ENCODE measurements at places on chromosomes 11 and 22. TPM values are rescaled to one million over a fixed set of nuclear protein-coding genes. Genes with fewer than 3 reads are reported as not detected.

The CCDC81 gene
- polyA plus RNA-seq = 1.5 TPM

The SPDYC gene
- polyA plus RNA-seq = not detected

The CCS gene
- 39.5 TPM for polyA plus RNA-seq

The SYT13 gene
- 12.6 TPM for polyA plus RNA-seq

The TUB gene
- polyA plus RNA-seq = 24.5 TPM

The FAM89B gene
- polyA plus RNA-seq = 21.7 TPM

The ESAM gene
- 60.6 TPM for polyA plus RNA-seq

The NUP50 gene
- polyA plus RNA-seq = 51.4 TPM

The ENTHD1 gene
- not detected for polyA plus RNA-seq

The MYOD1 gene
- polyA plus RNA-seq = not detected

The NAALAD2 gene
- polyA plus RNA-seq = 27.7 TPM

The CACNA1I gene
- polyA plus RNA-seq = 0.31 TPM

The PRG3 gene
- polyA plus RNA-seq = 0.33 TPM

The OR8D4 gene
- not detected for polyA plus RNA-seq

The NELL1 gene
- polyA plus RNA-seq = 2.8 TPM

The TEX54 gene
- 0.28 TPM for polyA plus RNA-seq

The NRXN2 gene
- 12.1 TPM for polyA plus RNA-seq
